ENCODE measurements at places on chromosomes 5 and 9.

DNA sequence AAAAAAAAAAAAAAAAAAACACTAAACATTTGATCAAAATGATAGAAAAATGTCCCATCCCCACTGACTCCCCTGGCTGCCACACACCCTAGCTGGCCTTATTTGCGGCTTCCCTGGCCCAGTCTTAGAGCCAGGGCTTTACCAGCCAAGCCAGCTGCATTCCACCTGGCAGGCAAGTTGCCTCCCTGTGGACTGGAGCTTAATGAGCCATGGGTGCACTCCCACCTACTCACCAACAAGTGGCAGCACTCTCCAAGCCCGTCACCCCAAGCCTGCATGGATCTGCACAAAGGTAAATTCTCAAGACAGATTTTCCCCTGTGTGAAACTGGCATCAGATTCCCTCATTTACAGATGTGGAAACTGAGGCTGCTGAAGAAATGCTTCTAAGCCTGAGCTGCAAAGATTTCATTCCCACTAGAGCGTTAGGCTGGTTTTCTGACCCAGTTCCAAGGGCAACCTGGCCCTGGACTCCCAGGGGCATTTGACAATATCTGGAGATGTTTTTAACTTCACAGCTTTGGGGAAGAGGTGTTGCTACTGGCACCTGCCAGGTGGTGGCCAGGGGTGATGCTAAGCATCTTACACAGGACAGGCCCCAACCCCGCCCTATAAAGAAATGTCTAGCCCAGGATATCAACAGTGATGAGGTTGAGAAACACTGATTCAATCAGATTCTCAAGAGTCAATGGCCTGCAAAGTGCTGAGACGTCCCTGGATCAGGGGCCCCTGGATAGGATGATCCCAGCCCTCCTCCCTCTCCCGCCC is 21.9 kb upstream of the VDAC1 start:
- peak; percentile 52 for DNase-seq

DNA sequence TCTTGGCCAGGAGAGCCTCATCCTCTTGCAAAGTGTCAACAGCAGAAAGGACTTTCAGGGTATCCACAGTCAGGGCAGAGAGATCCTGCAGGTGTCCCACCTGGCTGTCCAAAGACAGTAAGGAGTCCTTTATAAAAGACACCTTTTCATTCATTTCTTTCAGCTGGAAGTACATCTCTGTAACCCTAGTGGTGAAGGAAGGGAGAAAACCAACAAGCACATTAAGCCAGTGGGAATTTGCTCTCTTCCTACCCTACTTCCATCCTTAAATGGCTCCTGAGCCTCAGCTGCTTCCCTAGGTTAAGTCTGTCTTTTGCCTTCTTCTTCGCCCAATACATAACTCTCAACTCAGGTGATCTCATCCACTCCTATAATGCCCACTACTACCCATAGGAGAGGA is 124.8 kb downstream of the TRPM6 start:
- DNase-seq = no peak

- DNase-seq = no peak
Observed at GRCh38 chr5:172347496-172348052, 64.0 kb upstream of the UBTD2 start.

- DNase-seq = no peak
Observed at GRCh38 chr5:140821375-140822280, at the start of gene PCDHA5. TSS of gene PCDHA5 (plus strand) at chr5:140821613.

DNA sequence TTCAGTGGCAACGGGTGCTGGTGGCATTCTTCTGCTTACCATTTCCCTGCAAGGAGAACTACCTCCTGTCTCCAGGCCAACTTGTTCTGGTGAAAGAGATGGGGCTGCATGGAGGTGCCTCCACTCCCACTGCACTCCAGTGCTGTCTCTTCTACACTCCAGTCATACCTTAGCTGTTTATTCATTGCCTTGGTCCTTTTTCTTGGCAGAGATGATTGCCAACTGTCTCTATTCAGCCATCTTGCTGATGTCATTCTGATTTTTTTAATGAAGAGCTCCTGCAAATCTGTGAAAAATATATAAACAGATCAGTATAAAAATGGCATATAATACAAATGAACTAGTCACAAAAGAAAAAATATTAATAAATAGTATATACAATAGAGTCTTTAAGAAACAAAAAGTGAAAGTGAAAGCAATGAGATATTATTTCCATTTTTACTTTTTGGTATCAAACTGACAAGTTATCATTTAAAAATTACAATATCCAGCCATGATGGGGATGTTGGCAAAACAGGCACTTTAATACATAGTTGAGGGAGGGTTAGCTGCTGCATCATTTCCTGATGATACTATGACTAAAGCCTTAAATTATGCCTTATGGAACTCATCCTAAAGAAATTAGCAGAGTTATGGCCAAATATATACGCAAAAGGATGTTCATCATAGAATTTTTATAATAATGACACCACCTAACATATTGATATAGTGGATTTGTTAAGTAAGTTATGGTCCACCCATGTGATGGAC is 109.4 kb downstream of the CARTPT start:
- DNase-seq = no peak

GRCh38 chr5:157004893-157005551 is 42.0 kb upstream of the TIMD4 start:
- DNase-seq = no peak

DNA sequence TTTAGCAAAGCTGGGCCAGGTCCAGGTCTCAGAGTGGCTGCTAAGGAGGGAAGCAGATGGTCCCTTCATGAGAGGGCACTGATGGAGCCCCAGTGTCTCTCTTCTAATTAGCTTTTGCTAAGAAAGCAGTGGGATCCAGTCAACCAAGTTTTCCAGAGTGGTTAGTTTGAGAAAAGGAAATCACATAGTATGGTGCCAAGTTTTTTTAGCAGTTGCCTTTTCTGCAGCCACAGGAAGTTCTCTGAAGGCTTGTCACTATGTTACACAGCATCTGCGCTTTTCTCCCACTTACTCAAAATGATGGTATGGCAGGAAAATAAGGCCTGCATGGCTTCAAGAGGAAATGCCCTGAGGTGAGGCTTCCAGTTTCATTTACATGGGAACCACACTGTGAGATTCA is 331.5 kb upstream of the ZNF462 start:
- no peak for DNase-seq

DNA sequence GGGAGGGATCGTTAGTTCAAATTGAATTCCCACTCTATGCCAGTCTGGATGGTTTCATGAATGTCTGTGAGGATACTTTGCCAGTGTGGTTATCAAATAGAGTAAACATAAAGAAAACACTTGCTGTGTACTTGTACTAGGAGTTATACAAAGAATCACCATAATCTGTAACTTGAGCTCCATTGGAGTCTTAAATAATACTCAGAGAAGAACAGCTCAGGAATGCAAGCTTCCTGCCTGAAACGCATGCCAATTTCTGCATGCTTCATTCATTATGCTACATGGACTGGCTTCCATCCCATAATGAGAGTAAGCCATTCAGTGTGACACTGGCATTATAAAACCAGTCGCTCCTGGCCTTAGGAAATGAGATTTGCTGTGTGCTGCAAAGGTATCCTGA is 351.4 kb downstream of the SEMA5A start:
- DNase-seq = no peak

DNA sequence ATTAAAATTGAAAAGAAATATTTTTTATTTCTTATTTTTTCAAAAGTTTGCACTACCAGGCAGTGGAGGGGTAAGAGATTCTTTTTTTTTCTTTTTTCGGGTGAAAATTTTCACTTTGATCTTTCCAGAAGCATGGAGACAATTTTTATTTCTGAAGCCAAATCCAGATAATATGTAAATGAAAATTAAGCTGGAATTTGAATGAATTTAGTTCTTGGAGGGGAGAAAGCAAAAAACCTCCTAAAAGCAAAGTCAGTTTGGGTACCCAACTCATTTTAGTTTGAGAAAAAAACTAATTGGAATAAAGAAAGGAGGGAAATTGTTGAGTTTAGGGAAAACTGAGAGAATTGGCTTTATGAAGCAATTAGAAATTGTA is 872 bp downstream of the ZNF618 start:
- DNase-seq = no peak

DNA sequence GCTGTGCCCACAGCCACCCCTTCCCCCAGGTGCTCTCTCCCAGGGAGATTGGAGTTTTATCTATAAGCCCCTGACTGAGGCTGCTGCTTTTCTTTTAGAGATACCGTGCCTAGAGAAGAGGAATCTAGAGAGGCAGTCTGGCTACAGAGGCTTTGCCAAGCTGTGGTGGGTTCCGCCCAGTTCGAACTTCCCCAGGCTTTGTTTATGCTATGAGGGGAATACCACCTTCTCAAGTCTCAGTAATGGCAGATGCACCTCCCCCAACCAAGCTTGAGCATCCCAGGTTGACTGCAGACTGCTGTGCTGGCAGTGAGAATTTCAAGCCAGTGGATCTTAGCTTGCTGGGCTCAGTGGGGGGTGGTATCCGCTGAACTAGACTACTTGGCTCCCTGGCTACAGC is 157.4 kb downstream of the CAAP1 start:
- no peak for DNase-seq

- DNase-seq = no peak
Observed at GRCh38 chr5:118653183-118653582, 335.2 kb downstream of the DTWD2 start.

DNA sequence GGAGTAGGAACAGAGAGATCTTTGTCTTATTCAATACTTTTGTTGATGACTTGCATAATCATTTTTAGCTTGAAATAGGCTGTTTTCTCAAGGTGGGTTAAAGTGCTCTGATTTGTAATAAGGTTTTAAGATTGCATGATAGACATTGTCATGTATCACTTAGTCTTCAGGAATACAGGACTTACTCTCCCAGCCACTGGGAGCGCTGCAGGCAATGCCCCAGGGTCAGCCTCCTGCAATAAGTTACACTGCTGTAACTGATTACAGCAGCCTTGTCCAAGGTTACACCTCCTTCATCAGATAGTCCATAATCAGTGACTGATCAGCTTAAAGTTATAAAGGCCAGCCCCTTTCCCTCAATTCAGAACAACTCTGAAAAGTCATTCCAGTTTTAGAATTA is 218.6 kb downstream of the ESM1 start:
- no peak for DNase-seq

DNA sequence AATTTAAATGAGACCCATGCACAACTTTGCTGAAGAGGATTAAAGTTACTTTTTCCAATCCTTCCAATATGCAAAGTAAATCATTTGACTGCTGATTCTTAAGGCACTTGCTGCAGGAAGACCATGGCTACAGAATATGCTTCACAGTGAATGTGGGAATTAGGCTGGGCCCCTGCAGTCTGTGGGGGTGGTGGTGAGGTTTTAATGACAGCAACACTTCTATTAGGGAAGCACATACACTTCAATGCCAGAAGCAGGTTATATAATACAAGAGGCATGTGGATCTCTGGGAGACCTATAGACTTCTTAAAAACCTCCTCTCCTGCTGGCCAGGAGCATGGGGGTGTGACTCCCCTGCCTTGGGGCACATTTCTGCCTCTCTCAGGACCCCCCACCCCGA is 124.5 kb upstream of the KLF9 start:
- no peak for DNase-seq

DNA sequence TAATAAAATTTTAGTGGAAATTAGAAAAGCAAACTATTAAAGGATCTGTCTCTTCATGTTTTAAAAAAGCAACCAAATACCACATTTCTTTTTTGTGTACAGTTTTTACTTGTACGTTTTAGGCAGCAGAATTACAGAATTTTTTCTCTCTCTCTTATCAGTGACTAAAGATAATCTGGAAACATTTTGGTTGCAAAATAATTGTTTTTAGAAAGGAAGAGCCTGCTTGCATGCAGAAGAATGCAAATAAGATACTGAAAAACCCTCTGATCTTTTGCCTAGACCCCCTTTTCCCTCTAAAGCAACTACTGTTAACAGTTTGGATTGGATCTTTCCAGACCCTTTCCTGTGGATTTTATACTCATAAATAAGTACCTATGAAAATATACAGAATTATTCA is 75.9 kb upstream of the SGCD start:
- DNase-seq = no peak

DNA sequence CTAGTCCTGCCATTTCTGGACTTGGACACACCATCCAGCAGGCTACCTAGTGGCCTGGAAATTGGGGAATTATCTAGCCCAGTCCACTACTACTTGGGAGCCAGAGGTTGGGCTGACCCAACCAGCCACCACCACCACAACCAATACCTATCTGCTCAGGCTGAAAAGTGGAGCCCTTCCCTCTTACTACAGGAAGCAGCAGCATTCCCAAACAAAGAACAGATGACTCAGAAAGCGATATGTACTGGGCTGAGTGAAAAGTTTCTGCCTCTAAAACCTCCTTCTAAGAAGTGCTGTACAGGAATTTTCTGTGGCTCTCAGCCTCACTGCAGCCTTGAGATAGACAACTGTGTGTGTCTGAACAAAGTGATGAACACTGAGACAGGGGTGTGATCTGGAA is 279.4 kb downstream of the CDH10 start:
- DNase-seq = no peak

DNA sequence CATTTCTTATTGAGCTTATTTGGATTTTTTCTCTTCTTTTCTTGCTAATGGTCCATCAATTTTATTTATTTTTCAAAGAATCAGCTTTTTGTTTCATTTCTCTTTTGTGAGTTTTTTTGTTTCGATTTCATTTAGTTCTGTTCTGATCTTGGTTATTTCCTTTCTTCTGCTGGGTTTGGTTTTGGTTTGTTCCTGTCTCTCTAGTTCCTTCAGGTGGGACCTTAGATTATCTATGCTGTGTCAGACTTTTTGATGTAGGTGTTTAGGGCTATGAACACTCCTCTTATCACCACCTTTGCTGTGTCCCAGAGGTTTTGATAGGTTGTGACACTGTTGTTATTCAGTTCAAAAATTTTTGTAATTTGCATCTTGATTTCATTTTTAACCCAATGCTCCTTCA is 119.8 kb downstream of the GABRG2 start:
- DNase-seq = no peak

- DNase-seq = no peak
Observed at GRCh38 chr5:168471785-168472184, 14.5 kb upstream of the RARS1 start.
